ENCODE measurements at places on chromosomes 6 and 20.

- DNase-seq = peak; percentile 70
Observed at GRCh38 chr6:121711472-121711871, 276.0 kb downstream of the GJA1 start.

GRCh38 chr6:80792151-80792550, 685.7 kb downstream of the BCKDHB start:
- no peak for DNase-seq

- DNase-seq = no peak
Observed at GRCh38 chr20:48800177-48800576, 27.6 kb downstream of the PREX1 start.

- DNase-seq = no peak
Observed at GRCh38 chr20:10958279-10958678, 284.5 kb upstream of the JAG1 start.

DNA sequence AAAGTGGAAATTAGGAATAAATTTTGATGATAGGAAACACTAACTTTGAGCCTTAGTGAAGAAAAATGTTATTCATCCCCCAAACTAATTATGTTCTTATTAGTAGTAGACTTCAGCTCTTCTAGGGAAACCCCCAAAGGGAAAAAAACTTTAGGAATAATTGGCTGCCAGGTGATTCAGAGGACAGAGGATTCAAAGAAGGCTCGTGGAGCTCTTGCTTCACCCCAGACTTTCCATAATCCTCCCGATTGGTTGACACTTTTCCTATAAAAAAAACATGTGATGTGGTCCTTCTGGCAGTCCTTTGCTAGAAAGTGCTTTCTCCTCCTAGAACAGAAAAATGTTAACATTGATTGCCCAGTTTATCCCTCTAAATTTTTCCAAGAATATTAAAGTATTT, 5.6 kb upstream of the CCDC170 start:
- DNase-seq = no peak

DNA sequence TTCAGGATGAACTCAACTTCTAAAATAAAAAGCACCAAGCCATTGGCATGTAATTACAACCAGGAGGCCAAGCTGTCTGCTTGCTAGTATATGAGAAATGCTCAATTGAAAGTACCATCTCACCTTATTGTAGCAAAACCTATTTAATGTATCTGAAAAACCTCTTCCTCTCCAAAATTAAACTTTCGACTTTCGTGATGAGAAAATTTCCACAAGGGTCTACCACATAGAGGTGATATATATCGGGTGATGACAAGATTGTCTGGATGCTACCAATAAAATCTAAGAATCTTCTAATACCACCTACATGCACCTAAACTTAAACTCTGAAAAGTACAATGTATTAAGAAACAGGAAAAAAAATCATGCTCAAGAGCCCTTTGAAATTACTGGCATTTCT, 74.2 kb downstream of the ATXN1 start:
- no peak for DNase-seq

- peak; percentile 89 for DNase-seq
Observed at GRCh38 chr6:41027799-41028560, 11.0 kb downstream of the UNC5CL start.

DNA sequence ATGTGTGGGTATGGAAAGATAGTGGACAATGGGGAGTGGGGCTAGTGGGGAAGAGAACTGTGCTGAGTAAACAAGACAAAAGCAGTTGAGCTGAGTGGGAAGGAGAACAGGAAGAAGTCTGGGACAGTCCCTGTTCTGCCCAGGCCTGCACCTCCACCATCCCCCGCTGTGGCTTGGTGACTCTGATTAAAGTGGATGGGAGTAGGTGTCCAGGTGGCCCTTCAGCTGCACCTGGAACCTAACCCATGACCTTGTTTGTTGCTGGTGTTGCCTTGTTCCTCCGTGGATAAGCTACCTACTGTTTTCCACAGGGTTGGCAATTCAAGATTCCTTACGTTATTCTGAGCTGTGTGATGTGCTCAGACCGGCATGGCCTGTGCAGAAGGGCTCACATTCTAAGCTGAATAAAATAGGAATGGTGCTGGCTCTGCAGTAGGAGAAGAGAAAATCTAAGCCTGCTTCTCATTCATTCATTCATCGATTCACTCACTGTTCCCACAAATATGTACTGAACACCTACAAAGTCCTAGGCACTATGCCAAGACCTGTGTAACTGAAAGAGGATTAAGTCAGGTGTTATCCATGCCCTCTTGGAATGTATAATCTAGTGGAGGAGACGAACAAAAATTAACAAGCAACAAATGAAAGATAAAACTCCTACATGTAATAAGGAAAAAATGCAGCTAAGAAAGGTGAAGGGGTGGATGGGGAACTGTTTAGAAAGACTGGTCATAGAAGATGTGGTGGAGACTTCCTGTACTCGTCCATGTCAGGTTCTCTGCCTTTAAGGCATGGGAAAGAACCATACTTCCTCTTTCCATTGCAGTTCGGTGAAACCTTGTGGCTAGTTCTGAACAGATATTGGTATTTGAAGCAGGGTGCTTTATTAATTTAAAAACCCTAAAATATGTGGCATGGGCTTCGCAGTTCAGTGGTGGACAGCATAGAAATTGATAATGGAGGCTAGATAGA, 10.1 kb upstream of the CALHM6 start:
- DNase-seq = no peak
